ENCODE measurements at places on chromosomes 3 and 15. TPM values are rescaled to one million over a fixed set of nuclear protein-coding genes. Genes with fewer than 3 reads are reported as not detected.

DNA sequence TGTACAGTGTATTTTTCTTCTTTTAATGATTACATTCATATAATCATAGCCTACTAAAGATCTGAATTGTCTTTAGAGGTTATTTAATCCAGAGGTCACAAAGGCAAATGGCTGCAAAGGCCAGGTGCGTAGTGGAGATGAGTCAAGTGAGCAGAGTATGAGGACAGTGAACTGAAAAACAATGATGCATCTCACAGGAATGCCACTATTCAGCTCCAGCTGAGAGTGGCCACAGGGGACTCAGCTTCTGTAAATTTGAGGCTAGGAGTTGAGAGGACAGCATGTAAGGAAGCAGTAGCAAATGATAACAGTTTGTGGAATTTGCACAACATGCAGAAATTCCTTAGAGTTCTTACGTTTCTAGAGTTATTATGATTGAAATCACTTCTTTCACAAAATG, 50.4 kb downstream of the COL6A5 start:
- no peak for DNase-seq

- peak; percentile 46 for DNase-seq
Observed at GRCh38 chr15:68326711-68327354, 49.3 kb downstream of the FEM1B start.

GRCh38 chr3:127754411-127755304, 67.7 kb downstream of the MGLL start:
- DNase-seq = no peak

- no peak for DNase-seq
Observed at GRCh38 chr15:74646480-74646879, 30.8 kb downstream of the CLK3 start.

GRCh38 chr15:63986185-63986680, 60.1 kb downstream of the DAPK2 start:
- DNase-seq = no peak

Gene CCDC54
- not detected for total RNA-seq

Gene GOLIM4
- total RNA-seq = 3.2 TPM

Gene C15orf62
- total RNA-seq = 2.4 TPM

Gene SRGAP3
- total RNA-seq = 5.5 TPM

Gene GNB5
- 40.5 TPM for total RNA-seq

Gene ATP10A
- total RNA-seq = 60.3 TPM

Gene UPK1B
- total RNA-seq = not detected
